ENCODE measurements at places on chromosomes 1 and 21. TPM values are rescaled to one million over a fixed set of nuclear protein-coding genes. Genes with fewer than 3 reads are reported as not detected.
A peak's percentile ranks its signal among the peaks of the same experiment; 100 is the strongest.

GRCh38 chr1:184499616-184500015 is 112.8 kb downstream of the C1orf21 start:
- no peak overlapping the region for H3K4me3 ChIP-seq
- peaks cover 7% of the 10 kb centered on the region for H3K27me3 ChIP-seq
- no peak for DNase-seq
- H3K27ac ChIP-seq, result no peak overlapping the region
- H3K4me1 ChIP-seq, result peaks cover 19% of the 10 kb centered on the region

DPYD gene
- total RNA-seq, result 9.2 TPM

GRCh38 chr21:45403825-45404729 is 888 bp upstream of the COL18A1 start:
- no peak overlapping the region for H3K27ac ChIP-seq
- peaks cover 12% of the 10 kb centered on the region for H3K4me1 ChIP-seq
- peak; percentile 91 for DNase-seq
- peaks cover 3% of the 10 kb centered on the region for H3K27me3 ChIP-seq
- H3K36me3 ChIP-seq, result peaks cover 19% of the 10 kb centered on the region
- H3K4me3 ChIP-seq, result peak overlapping the region; percentile 69

- H3K4me1 ChIP-seq, result no peaks in the 10 kb centered on the region
- no peak for DNase-seq
- H3K27ac ChIP-seq, result no peak overlapping the region
- no peak overlapping the region for H3K4me3 ChIP-seq
These were observed 137.0 kb downstream of the RASAL2 start for GRCh38 chr1:178230881-178231409.

- peak overlapping the region; percentile 62 for H3K27ac ChIP-seq
- no peak overlapping the region for H3K4me3 ChIP-seq
- peaks cover 40% of the 10 kb centered on the region for H3K27me3 ChIP-seq
These were observed 245.6 kb downstream of the RRAGC start for GRCh38 chr1:38613996-38614395.
